ENCODE measurements at places on chromosomes 7 and 10.

DNA sequence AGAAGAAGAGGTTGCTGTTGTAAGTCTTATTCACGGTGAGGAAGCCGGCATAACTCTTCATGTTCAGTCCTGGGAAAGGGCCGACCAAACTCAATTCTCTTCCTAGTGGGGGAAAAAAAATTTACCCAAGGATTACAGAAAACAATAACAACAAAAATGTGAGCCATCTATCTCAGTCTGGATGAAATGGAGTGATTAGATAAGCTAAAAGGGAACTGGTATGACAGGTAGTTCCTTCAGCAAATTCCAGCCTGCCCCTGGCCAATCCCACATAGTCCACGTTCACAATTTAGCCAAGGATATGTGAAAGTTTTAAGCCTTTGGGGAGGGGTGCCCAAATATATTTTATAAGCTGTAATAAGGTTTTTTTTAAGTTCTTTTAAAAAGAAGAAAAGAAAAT is 33.6 kb downstream of the CPVL start:
- no peak for DNase-seq

DNA sequence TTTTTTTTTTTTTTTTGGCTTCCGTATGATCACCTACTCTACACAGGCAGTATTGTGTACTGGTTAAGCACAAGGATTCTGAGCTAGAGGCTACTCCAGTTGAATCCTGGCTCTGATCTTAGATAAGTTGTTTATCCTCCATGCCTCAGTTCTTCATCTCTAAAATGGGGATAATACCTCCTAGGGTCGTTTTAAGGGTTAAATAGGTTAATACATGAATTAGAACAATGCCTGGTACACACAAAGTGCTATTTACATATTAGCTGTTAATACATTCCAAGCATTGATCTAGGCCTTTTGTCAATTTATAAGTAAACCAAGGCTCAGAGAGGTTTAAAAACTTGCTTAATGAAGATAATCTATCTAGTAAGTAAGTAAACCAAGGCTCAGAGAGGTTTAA is 59.0 kb downstream of the ST7 start:
- DNase-seq, result no peak

DNA sequence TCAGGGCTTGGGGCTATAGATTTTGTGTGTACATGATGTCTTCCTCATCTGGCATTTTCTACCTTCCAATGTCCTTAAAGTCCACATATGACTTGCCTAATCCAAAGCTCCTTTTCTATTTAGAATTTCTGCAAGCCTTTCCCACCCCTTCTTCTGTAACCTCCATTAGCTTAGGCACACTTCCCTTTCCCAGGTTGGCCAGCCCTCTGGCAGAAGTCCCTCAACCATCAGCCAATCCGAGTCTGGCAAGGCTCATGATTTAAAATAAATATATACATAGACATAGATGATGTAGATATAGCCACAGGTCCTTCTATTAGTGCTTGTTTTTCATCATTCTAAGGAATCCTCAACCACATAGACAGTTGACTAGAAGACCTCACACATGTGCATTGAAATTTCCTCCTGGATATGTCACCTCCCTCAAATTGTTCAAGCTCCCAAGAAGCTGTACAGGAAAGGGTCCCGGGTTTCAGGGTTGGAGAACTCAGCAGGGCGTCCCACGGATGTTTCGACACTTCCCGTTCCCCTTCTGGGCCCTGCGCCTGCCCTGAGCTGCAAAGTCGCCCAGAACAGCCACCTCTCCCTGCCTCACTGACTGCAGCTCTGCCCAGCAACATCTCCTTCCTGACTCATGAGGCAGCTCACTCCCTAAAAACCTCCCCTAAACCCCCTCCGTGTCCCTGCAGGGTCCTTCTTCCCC is 20.4 kb upstream of the PIK3AP1 start:
- DNase-seq, result no peak

GRCh38 chr7:55072251-55072650 is 53.4 kb downstream of the EGFR start:
- no peak for DNase-seq

DNA sequence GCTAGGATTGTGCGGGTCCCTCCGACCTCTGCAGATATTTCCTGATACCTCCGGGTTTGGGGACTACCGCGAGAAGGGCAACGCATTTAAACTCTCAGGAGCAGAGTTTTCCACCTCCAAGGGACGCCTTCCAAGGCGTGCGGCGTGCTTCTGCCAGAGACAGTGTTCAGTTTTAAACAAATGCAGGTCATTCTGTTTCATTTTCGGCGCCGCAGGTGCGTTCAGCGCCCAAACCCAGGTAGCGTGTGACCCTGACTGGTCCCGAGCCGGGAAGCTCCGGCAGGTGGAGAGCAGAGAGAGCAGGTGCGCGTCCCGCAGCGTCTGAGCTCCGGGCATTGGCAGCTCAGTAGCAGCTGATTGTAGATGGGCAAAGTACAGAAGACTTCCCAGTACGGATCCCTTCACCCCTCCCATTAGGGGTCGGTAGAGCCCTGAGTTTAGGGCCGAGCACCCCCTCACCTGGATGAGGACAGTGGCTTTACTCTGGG is 1.4 kb upstream of the CYP26A1 start:
- DNase-seq, result no peak

- no peak for DNase-seq
Measured at GRCh38 chr10:15313047-15313446, 58.0 kb downstream of the FAM171A1 start.

GRCh38 chr10:33796680-33797079 is 462.2 kb upstream of the NRP1 start:
- no peak for DNase-seq

- DNase-seq, result no peak
Measured at GRCh38 chr7:85750454-85750949, 563.6 kb upstream of the SEMA3D start.

GRCh38 chr10:15898046-15898445 is 37.7 kb upstream of the MINDY3 start:
- no peak for DNase-seq

DNA sequence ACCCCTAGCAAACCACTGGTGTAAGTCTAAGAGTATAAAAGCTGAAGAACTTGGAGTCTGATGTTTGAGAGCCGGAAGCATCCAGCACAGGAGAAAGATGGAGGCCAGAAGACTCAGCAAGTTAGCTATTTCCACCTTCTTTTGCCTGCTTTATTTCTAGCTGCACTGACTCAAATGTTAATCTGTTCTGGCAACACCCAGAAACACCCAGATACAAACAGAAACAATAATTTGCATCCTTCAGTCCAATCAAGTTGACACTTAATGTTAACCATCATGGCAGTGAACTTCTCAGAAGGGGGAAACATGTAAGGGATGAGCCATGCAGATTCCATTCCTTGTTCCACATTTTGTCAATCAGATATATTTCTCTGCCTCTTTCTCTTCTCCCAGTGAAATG is 101.8 kb upstream of the FERD3L start:
- no peak for DNase-seq

GRCh38 chr7:105216786-105217185 is 171.9 kb downstream of the SRPK2 start:
- no peak for DNase-seq

DNA sequence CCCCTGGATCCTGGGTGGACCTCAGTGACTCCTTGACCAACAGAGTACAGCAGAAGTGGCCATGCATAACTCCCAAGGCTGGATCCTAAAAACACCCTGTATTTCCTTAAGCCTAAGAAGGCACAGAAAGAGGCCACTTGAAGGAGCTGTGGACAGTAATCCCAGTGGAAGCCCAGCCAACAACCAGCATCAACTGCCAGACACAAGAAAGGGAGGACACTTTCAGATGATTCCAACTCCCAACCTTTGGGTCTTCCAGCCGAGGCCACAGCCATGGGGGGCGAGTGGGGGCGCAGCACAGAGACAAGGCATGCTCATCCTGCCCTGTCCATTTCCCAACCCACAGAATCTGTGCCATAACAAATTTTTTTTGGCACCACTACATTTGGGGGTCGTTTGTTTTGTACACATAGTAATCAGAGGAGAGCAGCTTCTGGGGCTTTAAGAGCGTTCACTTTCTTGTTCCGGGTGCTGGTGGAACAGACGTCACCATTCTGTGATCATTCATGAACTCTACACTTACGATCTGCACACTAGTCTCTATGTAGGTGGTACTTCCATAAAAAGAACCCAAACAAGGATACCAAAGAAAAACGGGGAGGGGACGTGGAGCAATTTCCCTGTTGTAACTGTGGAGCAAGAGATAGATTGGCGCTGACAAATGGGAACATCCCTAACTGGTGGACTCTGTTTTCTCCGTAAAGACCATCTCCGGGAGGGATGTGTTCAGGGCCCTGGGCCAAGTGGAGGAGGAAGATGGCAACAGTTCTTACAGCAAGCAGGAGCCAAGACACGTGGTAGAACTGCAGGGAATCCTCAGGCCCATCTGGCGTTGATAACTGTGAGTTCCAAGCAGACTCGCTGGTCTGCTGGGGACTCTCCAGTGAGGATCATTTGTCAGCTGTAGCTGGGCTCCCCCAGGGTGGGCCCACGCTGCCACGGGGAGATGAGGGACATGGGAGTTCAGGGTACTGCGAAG is 6.0 kb upstream of the SLC29A3 start:
- no peak for DNase-seq

- no peak for DNase-seq
Measured at GRCh38 chr7:460374-461116, 59.1 kb downstream of the PDGFA start.

GRCh38 chr7:74044366-74045350 is 16.7 kb downstream of the ELN start:
- DNase-seq, result no peak

- no peak for DNase-seq
Measured at GRCh38 chr7:77831481-77831880, 32.9 kb downstream of the PHTF2 start.

Measured in stimulated activated CD4-positive, alpha-beta T cell treated with anti-CD3 and anti-CD28 coated beads, Interleukin-1b, Interleukin-23, amount 100 ng/mL, for 1 hour (primary cell).